ENCODE measurements at places on chromosomes 7 and 10.

DNA sequence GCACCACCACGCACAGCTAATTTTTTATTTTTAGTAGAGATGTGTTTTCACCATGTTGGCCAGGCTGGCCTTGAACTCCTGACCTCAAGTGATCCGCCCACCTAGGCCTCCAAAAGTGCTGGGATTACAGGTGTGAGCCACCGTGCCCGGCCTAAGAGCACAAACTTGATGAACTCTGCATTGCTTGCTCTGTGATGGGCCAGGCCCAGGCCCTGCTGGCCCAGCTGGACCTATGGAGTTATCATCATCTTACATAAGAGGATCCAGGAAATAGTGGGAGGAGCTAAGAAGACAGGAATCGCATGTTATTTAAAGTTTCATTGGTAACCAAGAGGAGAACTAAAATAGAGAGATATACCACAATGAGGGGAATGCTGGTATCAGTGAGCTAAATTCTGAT lies 86.9 kb downstream of the DAGLB start:
- DNase-seq, result peak; percentile 49

- no peak for DNase-seq
Measured at GRCh38 chr10:86728056-86728455, 28.4 kb upstream of the BMPR1A start.

- DNase-seq, result no peak
Measured at GRCh38 chr7:135802697-135803096, 54.1 kb upstream of the FAM180A start.

GRCh38 chr10:3534433-3534832 lies 250.6 kb downstream of the KLF6 start:
- no peak for DNase-seq

DNA sequence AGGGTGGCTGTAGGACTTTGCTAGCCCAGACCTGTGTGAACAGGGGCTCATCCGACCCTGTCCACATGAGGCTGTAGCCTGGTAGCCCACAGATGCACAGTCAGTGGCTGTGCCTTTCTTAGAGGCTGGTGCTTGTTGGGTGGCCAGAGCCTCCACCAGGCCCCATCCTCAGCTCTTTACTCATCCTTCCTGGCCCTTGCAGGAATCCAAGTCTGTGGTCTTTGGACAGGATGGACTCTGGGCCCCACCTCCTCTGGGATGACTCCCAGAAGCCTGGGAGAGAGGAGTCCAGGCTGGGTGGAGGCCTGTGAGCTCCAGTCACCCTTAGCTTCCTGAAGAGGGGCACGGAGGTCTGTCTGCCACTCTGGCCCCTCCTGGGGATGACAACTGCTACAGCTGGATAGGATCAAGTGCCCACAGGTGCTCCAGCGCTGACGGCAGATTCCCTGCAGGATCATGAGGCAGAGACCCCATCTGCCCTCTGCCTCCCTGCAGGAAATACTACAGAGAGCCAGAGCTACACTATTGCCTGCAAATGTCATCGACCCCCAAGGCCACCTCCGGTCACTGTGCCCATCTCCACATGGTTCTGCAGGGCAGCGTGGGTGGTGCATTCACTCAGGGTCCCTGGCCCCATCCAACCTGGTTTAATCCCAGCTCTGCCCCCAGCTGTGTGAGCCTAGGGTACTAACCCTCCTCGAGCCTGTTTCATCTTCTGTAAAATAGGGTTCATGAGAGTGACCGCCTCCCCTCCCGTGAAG lies 114.5 kb downstream of the PTPN20 start:
- DNase-seq, result no peak
